RKO (cell line): ENCODE measurements at places on chromosomes 2 and 18.

DNA sequence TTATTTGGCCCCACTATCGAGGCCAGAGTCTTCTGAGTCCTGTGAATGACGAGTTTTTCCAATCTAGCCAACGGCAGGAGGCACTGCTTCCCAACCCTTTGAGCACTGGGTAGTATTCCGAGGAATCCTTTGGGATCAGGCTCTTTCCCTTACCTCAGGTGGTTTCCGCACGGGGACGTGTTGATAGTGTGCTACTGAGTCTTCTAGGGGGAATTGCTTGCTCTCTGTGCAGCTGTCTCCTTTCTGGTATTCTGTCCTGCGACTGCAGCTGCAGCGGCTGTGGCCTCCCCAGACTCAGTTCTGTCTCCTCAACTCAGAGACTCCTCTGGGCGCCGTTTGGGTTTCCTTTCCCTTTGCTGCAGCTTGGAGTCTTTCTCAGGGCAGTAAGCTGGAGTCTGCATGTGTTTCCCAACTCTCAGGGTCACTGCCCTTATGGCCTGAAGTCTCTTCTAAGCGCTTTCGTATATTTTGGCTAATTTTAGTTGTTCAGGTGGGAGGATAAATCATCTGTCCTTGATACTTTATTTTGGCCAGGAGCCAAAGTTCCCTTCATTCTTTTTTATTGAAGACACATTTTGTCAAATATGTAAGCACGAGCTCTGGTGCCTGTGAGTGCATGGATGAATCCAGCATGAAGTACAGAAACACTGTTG lies 118.4 kb downstream of the MAP4K4 start:
- no peak for DNase-seq

DNA sequence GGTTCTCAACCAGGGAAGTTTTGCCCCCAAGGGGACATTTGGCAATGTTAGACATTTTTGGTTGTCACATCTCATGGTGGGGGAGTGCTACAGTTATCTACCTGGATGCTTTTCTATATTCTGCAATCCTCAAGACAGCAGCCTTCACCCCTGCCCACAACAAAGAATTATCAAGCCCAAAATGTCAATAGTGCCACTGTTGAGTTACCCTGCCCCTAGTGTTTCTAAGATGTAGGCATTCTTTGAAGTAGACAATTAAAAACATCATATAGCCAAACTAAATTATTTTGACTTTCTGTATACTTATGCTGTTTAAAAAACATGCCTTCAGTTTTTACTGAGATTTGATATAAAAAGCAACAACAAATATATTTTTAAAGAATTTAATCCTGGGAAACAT lies 48.0 kb downstream of the ABI2 start:
- no peak for DNase-seq

DNA sequence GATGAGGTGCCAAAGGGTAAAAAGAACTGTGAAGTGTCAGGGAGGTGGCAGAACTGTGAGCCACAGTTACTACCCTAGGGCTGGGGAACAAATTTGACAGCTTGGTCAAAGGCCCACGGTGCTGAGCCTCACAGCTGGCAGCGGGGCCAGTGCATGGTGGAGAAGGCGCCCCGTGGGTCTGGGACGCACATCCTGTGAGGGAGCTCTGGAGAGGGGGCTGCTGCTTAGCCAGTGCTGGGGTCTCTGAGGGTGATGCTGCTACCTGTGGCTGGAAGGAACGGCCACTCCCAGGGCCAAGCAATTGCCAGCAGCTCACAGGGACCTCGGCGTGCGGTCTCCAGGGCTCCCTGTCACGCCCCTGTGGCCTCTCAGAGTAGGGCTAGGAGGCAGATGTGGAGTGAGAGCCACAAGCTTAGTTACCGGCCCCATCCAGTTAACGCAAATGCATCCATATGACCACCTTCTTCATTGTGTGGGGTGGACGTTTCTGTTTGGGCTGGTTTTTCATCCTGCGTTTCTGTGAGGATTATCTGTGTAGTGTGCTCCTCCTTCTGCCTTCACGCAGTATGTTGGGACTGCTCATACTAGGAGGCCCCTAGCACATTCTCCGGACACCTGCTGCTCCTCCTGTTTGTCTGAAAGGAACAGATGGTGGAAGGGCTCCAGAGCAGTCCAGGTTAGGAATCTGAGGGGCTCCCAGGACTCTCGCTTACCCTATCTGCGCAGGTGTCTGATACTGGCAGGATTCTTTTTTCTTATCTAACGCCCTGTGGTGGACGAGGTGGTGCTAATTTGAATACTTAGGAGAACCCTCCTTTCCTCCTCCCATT lies 26.0 kb downstream of the STK25 start:
- DNase-seq: no peak

DNA sequence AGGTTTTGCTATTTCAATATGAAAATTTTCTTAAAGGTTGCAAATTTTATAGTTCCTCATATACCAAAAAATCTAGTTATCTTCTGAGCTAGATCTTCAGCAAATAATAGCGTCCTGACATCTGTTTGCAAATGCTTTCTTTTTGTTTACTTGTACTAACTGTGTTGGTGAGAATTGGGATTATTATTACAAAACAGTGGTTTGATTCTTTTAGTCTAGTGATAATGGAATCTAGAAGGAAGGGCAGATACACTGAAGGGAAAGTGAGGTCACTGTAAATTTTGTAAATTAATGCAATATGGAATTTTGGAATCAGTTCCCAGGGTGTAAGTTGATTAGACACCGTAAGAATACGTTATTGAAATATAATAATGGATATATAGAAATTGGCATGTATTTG lies 36.2 kb upstream of the NT5C1B start:
- DNase-seq: no peak

DNA sequence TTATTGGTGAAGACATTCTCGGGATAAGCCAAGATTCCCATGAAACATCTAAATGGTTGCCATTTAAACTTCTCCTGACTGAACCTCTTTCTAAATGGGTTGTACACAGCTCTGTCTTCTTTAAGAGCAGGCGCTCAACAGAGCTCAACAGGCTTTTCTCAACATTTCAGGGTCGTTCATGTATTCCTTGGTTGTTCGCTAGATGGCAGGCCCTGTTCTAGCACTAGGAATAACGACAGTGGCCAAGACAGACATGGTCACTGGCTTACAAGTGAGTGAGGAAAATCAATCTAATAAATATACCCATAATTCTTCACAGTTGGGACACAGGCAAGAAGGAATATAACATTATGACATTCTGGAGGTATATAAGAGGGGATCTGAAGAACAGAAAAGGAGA lies 154.5 kb downstream of the SMAD2 start:
- no peak for DNase-seq

DNA sequence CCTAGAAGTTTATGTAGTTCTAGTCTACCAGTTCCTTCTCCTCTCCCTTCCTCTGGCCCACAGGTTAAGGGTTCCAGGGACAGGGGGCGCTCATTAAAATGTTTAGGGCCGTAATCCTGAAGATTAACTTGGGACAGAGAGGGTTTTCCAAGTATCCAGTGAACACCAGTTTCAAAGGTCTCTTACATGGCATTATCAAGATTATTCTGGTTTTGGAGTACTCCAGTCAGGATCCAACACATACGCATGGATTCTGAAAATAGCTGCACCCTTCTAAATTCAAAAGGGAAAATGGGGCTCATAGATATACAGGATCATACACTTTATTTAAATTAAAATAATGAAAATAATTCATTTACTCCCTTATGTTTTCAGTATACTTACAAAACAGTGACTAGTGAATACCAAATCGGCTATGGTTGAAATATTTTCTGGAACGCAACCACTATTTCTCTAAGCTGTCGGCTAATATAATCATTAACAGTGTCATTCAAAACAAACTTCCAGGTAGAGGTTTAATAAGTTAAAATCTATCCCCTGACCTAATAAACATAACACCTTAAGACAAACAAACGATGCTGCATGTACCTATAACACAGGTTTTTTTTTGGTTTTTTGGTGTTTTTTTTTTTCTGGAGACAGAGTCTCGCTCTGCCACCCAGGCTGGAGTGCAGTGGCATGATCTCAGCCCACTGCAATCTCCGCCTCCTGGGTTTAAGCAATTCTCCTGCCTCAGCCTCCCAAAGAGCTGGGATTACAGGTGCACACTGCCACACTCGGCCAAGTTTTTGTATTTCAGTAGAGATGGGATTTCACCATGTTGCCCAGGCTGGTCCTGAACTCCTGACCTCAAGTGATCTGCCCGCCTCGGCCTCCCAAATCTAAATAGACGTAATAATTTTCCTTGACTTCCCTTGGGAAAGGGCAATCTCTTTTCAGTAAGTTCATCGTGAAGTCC lies 44.7 kb downstream of the MGAT4A start:
- DNase-seq: no peak

DNA sequence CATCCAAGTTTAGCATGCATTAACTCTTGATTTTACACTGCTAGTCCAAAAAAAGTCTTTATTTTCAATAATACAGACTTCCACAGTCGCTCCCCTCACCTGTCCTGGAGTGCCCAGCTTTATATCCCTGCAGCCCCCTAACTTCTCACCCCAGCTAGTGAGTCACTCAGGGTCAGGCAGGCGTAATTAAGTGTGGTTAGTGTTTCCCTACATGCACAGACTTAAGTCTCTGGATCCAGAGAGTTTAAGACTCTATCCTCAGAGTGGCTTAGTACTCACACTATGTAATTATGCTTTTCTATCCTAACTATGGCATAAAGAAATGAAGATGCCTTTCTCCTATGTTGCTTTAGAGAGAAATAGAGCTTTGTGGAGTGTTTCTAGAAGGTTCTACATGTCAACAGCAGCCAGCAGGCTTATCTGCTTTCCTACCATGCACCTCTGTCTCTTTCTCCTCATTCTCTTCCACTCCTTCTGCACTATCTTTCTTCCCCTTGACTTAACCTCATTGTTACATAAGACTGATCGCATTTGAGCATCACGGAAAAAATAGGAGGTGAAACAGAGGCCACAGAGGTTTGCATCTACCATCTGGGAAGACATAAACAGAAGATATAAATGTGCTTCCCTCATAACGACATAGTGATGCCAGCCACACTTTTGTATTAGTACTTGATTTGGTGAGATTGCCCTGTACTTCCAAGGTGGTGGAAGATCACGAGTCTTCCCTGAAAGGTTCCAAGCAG lies 34.4 kb upstream of the PMAIP1 start:
- DNase-seq: no peak

DNA sequence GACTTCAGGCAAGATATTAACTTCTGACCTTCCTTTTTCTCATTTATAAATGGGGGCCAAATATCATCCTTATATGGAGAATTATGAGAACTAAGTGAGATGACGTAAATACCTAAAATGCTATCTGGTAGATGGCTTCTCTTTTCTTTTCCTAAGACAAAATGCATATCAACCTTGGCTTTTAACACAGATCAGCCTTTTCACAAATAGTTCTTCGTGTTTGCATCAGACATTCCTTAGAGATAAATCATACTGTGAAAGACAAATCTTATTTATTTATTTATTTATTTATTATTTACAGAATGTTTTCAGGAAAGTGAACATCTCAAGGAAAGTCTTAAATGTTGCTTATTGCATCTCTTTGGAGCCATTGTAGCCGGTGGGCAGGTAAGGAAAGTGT lies 62.8 kb downstream of the NBEAL1 start:
- no peak for DNase-seq
